T-helper 17 cell (primary cell): ENCODE measurements at places on chromosomes 16 and 17. TPM values are rescaled to one million over a fixed set of nuclear protein-coding genes. Genes with fewer than 3 reads are reported as not detected.

The SCN4A gene
- total RNA-seq: 0.16 TPM

The FOXC2 gene
- not detected for total RNA-seq

The KRTAP1-5 gene
- not detected for total RNA-seq

The RPUSD1 gene
- 14.9 TPM for total RNA-seq

The HP gene
- total RNA-seq: not detected

The OTOP2 gene
- not detected for total RNA-seq

The TRPV2 gene
- 87.1 TPM for total RNA-seq

The UBALD2 gene
- total RNA-seq: 201 TPM

GRCh38 chr17:27541301-27542023 lies 85.2 kb downstream of the KSR1 start:
- DNase-seq: no peak

DNA sequence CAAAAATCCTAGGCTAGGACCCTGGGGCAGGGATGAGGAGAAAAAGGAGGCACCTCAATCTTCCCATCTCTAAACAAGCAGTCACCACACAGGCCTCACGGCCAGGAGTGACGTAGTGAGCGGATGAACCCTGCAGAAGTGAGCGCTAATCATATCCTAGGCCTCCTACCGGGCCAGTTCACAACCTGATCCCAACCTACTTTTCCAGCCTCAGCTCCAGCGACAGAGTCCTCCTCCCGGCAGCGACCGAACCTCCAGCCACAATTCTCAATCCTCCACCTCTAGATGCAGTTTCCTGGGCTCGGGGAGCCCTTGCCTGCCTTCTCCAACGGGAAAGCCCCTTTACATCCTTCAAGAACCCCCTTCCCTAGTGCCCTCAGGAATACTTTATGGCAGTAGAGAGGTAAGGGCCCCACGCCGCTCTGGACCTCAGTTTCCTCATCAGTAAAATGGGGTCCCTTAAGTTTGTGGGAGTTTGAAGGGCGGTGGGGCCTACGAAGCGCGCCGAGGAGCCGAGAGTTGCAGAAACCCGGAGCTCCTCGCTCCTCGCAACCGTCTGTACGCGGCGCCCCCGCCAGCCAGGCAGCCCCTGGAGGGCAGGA lies 1.4 kb downstream of the ZNF668 start:
- no peak for DNase-seq

- no peak for DNase-seq
Measured at GRCh38 chr17:56325313-56326000, 172.2 kb downstream of the ANKFN1 start.

GRCh38 chr17:81065500-81065899 lies 30.5 kb downstream of the BAIAP2 start:
- no peak for DNase-seq

DNA sequence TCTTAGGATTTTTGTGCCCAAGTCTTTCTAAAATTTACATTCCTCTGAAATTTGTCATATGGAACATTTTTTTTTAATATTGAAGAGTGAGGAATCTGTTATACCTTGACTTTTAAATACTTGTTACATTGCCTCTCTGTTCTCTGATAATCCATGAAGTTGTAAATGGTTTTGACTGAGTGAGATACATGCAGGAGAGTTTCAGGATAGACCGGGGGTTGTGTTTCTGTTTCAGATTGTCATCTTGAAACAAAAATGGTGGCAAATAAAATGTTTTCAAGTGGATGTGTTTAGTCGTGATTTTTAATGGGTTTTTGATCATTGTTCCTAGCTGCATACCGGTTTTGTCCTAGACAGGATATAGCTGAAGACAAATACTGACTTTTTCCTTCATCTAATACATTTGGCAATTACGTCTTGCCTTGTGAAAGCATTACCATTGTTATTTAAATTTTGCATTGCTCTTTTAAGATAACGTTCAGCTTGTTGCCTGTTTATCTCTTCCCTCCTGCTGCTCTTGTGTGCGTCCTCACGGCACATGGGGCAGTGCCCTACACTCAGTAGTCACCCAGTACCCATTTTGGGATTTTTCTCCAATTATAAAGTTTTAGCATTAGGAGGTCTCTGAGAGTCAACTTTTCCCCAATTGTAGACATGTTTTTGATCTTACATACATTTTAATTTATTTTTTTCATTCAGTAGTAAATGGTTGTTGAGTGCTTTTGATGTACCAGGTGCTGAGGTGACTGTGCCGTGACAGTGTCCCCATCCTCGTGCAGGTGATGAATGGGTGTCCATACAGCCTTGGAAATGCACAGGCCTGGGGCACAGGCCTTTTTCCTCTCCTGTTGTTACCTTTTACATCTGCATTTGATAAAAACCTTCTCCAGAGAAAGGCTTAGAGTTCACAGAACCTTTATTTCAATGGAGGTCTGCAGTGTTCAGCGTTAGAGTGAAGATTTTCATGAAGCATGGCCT lies 169.9 kb downstream of the MSI2 start:
- DNase-seq: no peak

- no peak for DNase-seq
Measured at GRCh38 chr16:53323924-53324323, 110.3 kb upstream of the RBL2 start.

GRCh38 chr17:45255358-45255757 lies 6.5 kb downstream of the SPATA32 start:
- DNase-seq: no peak

DNA sequence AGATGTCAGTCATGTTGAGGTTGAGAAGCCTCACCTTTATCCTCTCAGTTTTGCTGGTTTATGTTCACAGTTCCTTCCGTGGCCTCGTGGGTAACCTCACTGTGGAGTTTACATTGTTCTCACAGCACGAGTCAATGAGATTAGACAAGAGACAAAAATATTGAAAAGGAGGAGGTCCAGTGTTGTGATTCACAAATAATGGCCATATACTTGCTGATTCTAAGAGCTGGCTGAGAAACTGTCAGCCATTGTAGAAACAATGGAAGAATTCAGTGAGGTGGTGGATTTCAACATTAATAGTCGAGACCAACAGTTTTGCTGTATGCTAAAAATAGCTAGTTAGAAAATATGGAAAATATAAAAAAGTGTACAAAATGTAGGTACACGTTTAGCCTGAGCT lies 176.4 kb upstream of the WSCD1 start:
- no peak for DNase-seq

- no peak for DNase-seq
Measured at GRCh38 chr16:31071861-31072260, 2.2 kb downstream of the ZNF668 start.

- DNase-seq: no peak
Measured at GRCh38 chr17:31448467-31449077, 57.1 kb downstream of the RAB11FIP4 start.

- DNase-seq: no peak
Measured at GRCh38 chr17:81428948-81429774, 33.9 kb downstream of the BAHCC1 start.

GRCh38 chr16:78199325-78200022 lies 100.0 kb downstream of the WWOX start:
- no peak for DNase-seq

DNA sequence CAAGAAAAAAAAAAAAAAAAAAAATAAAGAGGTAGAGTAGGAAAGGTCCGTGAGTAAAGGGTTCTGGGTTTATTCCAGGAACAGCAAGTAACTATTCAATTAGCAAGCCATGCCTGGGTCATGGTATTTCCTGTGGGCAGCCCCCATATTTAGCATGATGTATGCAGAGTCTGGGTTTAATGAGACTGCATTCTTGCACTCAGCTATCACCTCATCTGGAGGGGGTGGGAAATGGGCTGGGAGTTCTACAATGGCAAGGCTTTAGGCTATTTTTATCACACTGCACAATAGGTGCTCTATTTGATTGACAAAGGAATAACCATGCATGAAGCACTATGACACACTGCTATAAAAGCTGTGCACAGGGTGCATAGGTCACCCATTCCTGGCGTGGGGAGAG lies 104.0 kb upstream of the CCL2 start:
- DNase-seq: no peak

DNA sequence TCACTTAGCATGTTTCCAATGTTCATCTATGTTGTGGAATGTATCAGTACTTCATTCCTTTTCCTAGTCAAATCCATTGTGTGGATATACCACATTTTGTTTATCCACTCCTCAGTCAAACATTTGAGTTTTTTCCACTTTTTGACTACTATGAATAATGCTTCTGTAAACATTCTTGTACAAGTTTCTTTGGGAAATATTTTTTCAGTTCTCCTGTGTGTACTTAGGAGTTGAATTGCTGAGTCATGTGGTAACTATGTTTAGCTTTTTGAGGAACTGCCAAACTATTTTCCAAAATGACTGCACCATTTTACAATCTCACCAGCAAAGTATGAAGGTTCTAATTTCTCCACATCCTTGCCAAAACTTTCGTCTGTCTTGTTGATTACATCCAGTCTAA lies 223.7 kb upstream of the AXIN2 start:
- no peak for DNase-seq
